ENCODE measurements at places on chromosomes 3 and 15.

DNA sequence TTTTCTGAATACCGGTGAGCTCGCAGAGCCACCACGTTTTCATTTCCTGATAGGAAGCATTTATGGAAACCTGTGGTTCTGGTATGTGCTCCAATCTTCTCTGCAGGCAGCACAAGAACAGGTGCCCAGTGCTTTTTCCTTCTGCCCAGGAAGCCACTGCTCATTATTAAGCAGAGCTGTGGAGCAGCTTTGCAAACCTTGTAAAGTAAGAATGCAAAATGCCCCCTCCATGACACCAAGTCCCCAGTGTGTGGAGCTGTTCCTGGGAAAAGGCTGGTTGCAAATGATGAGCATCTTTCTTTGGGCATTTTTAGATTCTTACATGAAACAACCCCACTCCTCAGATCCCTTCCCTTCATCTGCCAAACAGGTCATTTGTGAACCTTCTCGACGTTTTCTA, 65.7 kb upstream of the MRPL3 start:
- no peak for DNase-seq

GRCh38 chr3:197019535-197019934, 10.1 kb downstream of the MELTF start:
- no peak for DNase-seq

DNA sequence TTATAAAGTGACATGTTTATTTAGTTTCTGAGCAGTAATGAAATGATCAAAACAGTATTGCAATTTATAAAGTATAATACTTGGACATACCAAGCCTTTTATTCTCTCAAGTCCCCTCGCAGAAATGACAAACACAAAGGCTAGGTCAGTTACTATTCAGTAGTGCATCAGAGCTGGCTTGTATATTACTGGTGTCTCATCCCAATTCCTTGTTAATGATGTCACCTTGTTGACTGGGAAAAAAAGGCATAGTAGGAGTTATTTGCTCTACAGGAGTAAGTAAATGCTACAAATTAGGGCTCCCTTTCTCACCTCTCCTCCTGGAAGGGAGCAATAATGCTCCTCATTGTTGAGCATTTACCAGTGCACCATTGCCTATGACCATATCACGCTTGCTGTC, 317.6 kb downstream of the CHL1 start:
- no peak for DNase-seq

GRCh38 chr3:2513986-2514385, 415.3 kb downstream of the CNTN4 start:
- no peak for DNase-seq

GRCh38 chr3:128867200-128868125, 12.0 kb upstream of the ACAD9 start:
- DNase-seq, result no peak

GRCh38 chr3:123993818-123994217, 1.9 kb upstream of the ROPN1 start:
- no peak for DNase-seq

DNA sequence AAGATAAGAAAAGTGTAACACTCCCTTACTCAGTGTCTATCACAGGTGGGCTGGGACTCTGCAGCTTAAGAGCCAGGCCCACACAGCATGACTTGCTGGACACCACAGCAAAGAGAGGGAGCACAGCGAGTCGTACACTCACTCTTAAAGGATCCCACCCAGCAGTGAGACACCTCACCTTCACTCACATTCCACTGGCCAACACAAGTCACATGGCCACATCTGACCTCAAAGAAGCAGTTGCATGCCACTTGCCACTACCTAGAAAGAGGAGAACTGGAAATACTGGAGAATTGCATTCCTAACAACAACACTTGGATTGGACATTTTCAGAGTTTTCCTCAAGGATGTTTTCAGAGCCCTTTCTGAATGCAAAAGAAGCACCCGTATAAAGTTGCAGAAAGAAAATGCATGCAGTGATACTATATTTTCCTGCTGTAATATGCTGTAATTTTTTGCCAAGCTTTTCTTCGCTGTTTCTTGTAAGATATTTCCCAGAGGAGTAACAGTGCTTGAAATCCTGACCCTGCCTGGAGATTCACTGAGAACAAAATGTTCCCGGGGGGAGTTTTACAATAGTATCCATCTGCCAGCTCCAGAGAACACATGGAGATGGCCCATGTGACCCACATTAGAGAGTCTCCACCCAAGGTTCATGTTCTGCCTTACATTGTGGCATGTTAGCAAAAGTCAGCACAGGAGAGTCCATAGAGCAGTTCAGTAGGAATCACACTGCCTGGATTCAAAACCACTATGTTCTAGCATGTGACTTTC, 42.2 kb downstream of the TRIM42 start:
- no peak for DNase-seq

DNA sequence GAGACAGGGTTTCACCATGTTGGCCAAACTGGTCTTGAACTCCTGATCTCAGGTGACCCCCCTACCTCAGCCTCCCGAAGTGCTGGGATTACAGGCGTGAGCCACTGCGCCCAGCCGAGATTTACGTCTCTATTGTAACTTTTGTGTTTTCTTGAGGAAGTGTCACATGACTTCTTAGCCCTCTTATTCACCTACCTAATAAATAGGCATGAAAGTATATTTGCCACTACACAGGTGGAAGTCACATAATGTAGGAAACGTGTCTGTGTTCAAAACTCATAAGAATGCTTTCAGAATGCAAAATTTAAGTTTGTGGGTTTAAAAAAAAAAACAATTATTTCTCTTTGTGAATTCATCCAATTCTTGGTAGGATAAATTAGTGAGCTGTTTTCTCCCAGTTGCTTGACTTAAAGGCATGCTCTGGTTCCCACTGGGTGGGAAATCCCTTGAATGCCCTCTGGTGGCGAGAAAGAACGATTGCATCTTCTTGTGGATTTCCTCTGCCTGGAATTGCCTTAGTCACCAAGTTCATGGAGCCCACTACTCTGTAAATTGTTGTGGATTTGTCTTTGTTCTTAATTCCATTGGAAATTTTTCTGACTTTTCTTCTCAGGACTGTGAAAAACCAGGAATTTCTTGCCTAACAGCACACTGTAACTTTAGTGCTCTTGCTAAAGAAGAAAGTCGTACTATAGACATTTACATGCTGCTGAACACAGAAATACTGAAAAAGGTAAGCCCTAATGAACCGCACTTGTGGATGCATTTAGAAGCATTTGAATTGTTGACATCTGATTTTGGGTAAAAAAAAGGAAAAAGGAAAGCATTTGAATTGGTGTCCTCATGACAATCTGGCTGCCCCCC, 82.2 kb upstream of the CTDSPL start:
- no peak for DNase-seq

GRCh38 chr15:74808078-74808839, 4.4 kb upstream of the LMAN1L start:
- DNase-seq, result no peak

- no peak for DNase-seq
Measured at GRCh38 chr3:122589297-122589696, 11.8 kb downstream of the PARP15 start.

- no peak for DNase-seq
Measured at GRCh38 chr15:40927873-40928806, 1.0 kb upstream of the DLL4 start.

GRCh38 chr15:94494732-94495131, 263.4 kb downstream of the MCTP2 start:
- DNase-seq, result no peak

- DNase-seq, result no peak
Measured at GRCh38 chr3:52596658-52597265, 60.4 kb downstream of the UQCC5 start.

DNA sequence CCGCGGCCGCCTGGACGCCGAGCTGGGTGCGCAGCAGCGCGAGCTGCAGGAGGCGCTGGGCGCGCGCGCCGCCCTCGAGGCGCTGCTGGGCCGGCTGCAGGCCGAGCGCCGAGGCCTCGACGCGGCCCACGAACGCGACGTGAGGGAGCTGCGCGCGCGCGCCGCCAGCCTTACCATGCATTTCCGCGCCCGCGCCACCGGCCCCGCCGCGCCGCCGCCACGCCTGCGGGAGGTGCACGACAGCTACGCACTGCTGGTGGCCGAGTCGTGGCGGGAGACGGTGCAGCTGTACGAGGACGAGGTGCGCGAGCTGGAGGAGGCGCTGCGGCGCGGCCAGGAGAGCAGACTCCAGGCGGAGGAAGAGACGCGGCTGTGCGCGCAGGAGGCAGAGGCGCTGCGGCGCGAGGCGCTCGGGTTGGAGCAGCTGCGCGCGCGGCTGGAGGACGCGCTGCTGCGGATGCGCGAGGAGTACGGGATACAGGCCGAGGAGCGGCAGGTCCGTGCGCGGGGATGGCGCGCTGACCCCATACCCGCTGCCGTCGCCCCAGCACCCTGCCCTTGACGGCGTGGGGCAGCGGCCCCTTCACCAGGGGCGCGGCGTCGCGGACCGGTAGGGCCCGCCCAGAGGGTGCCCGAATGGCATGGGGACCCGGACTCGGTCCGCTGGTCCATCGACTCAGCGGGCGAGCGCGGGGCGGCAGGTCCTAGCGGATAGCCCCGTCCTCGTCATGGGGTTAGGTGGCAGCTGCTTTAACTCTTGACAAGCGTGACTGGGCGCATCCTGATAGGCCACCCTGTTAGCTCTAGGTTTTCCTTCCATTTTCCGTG, 848 bp downstream of the SYNM start:
- no peak for DNase-seq

DNA sequence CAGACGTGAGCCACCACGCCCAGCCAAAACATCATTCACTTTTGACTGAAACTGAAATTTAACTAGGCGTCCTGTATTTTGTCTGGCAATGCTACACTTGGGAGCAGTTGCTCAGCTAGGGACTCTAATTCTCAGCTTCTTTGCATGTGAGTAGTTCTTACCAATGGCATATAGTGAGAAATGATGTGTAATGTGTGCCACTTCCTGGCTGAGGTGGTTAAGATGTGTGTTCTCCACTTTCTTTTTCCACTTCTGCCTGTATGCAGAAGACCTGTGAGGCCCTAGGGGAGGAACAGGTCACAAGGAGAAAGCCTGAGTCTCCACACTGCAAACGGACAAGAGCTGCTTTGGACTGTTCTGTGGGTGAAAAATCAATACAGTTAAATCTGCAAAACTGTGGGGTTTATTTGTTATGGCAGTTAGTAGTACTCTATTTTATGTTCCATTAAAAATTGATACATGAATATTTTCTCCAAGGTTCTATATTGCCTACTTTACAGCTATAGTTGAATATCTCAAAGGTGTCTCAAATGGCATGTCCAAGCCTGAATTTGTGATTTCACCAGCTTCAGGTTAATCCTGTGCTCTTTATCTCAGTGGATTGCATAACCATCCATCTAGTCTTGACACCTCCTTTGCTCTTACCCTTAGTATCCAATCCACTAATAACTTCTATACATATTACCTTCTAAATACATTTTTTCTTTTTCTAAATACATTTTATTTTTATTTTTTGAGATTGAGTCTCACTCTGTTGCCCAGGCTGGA, 59.3 kb downstream of the NR1D2 start:
- no peak for DNase-seq

GRCh38 chr3:68878322-68878721, 54.0 kb downstream of the TAFA4 start:
- no peak for DNase-seq

DNA sequence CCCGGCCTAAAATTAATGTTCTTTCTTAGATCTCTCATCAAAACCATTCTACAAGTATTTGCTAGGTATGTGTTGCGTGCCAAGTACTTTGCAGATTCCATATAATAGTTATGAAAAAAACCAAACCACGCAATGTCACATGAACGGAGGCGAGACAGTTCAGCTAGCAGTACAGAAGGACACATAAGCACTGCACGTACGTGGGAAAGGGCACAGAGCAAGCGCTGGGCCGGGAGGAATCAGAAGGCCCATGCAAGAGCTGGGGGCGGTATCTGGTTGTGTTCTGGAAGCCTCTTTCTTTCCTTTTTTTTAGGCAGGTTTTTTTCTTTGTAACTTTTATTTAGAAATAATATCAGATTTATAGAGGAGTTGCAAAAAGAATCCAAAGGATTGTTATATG, 11.3 kb downstream of the PDIA5 start:
- DNase-seq, result no peak

- no peak for DNase-seq
Measured at GRCh38 chr3:128475355-128475754, 8.7 kb upstream of the DNAJB8 start.

GRCh38 chr3:12246497-12247163, 42.2 kb upstream of the PPARG start:
- no peak for DNase-seq

- no peak for DNase-seq
Measured at GRCh38 chr3:39519554-39520288, 52.2 kb downstream of the MOBP start.

Data from activated CD8-positive, alpha-beta memory T cell treated with anti-CD3 and anti-CD28 coated beads for 1 hour (primary cell).